ENCODE measurements at places on chromosomes 6 and 20.
A peak's percentile ranks its signal among the peaks of the same experiment; 100 is the strongest.

- DNase-seq, result peak; percentile 88
Observed at GRCh38 chr20:58891086-58891717, 38.7 kb downstream of the GNAS start.

DNA sequence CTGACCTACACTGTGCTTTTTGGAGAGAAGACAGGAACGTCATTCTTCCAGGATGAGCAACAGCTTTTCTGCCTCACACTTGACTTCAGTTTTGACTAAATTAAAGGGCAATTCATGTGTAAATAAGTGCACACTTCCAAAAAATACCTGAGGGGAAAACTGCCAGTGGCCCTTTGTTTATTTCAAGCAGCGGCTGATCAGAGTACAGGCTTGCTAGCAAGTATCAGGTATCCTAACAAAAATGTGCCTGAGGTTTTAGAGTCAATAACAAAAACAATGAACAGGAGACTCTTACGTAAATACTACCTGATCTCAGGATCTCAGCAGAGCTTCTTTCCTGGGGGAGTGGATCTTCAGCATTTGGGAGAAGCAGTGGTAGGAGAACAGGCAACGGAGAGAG lies 12.4 kb downstream of the LY86 start:
- DNase-seq, result no peak

DNA sequence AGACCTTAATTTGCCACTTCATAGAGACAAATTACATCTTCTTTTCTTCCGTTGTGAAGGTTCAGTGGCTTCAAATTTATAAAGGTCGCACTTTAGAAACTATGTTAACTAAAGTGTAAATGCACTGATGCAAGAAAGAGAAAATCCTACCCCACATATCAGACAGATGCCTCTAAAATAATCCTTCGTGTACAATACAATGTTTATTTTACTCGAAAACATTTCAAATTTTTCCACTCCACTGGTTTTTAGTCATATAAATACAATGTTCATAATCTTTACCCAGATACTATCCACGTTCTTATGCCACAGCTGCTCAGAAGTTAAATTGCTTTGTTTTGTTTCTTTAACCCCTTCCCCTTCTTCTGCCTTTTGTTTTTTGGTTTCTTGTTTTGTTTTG lies 140.3 kb upstream of the LAMP5 start:
- DNase-seq, result no peak

DNA sequence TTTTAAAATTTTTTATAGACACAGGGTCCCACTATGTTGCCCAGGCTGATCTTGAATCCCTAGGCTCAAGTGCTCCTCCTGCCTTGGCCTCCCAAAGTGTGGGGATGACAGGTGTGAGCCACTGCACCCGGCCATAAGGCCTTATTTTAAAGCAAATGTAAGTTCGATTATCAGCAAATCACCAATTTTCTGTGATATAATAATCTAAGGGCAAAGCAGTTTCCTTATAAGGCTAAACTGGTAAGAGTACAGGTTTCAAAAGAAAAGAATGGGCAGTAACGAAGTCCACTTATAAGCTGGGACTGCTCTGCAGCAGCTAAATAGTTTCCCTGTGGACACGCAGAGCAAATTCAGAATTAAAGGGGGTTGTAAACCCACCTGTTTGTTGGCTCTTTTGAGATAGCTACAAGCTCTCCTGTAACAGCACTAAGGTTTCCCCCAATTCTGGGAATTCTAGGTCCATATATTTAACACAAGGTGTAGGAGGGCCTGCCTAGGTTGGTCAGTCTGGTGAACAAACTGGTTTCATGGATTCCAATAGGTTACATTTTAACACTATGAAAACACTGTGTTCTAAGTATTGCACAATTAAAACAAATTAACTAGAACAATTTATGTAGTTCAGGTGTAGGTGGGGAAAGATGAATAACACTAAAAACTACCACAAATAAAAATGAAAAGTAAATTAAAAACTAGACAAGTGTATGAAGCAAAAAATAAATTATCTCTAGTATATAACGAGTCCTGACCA lies 26.3 kb downstream of the LHFPL5 start:
- no peak for DNase-seq

DNA sequence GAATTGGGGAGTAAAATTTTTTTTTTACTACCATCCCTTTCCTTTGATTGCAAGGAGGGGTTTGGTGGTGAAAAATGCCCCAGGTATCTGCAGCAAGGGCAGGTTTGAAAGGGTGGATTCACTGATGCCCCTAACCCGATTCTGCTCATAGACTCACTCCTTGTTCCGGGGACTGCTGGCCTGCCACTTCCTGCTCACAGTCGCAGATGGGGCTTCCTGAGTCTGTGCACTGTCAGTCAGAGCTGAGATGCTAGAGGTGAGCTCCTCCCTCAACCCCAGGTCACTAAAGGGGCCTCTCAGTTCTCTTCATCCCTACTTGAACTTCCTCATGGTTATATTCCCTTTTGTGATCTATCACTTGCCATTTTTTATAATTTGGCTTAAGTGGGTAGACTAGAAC lies 357.9 kb downstream of the FARS2 start:
- no peak for DNase-seq

DNA sequence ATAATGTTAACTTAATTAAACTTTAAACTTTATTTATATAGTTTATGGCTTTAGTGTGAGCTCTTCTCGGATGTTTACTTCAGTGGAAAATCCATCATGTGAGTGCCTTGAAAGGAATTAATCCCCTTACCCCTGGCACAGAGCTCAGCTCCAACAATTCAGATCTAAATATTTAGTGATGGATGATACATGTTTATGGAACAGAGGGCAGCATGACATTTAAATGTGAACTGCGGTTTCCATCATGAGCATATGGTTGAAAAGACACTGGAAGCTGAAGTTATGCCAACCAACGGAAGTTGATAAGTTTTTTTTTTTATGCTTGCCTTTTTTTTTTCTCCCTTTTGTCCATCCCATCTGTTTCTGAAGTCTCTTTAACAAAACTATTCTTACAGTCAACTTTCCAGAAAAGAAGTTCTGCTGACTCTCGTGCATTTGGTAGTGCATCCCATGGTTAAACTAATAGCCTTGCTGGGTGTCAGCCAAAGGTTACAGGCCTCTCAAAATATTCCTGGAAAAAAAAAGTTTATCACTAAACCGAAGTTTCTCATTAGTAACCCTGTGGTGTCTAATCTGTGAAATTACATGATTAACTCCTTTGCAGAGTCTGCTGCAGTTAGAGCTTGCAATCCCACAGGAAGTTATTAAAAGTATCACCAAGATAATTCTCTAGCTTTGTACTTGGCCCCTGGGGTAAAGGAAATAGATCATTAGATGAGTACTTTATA lies 243.9 kb upstream of the TCF21 start:
- DNase-seq, result no peak

- no peak for DNase-seq
Observed at GRCh38 chr6:150830439-150831165, 34.9 kb upstream of the MTHFD1L start.

GRCh38 chr6:88004707-88005106 lies 42.9 kb upstream of the SPACA1 start:
- no peak for DNase-seq

DNA sequence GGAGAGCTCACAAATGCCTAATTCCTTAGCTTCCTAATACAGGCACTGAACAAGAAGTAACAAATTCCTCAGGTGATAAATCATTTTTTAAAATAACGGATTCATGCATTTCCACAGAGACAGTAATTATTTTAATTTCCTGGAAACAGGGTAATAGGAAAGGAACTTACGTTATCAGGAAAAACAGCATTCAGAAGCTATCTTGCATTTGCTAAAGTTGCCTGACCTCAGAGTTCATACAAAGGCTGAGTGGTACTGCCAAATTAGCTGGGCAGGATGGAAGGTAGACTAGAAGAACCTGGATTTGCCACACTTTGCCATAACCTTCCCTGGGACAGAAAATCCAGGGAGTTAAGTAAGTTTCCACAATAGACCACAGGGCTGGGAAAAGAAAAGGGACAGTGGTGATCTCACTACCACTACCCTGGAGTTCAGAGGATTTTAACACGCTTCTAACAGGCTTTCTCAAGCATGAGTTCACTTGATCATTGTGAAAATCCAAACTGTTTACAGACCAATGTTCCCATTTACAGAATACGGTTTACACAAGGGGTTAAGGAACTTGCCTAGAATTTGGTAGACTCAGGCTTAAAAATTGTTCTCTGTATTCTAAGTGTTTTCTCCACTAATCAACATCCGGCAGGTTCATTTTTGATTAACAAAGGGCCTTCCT lies 57.0 kb downstream of the KIF13A start:
- no peak for DNase-seq

DNA sequence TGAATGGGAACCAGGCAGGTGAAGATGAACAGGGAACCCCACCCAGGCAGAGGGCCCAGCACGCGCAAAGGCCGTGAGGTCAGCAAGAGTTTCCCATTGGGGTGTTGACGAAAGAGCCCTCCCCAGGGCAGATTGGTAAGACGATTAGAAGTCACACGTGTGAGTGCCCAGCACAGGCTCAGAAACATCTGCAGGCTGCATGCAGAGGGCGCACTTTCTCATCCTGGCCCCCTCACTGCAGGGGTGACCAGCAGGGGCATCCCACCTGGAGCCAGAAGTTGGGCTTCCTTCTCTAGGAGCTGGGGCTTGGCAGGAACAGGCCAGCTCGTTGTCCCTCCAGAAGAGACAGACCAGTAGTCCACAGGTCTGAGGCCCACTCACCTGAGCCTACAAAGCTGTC lies 38.4 kb downstream of the VSTM2L start:
- no peak for DNase-seq

- no peak for DNase-seq
Observed at GRCh38 chr6:69895396-69895795, 29.0 kb downstream of the COL19A1 start.

GRCh38 chr6:138226700-138227315 lies 8.5 kb upstream of the PBOV1 start:
- DNase-seq, result no peak

DNA sequence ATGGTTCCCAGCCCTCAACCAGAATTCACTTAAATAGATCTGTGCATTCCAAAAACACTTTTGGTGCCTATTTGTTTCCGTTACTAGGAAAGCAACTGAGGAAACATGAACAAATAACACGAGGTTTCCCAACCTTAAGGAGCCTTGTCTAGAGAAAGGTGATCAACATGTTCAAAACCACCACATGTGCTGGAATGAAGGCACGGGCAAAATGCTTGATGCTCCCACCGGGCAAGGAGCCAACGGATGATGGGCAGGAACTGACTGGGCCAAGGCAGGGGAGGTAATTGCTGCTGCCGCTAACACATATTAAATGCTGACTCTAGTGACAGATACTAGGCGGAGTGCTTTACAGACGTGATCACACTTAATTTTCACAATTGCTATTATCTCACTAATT lies 2.5 kb downstream of the MYLK4 start:
- peak; percentile 48 for DNase-seq

DNA sequence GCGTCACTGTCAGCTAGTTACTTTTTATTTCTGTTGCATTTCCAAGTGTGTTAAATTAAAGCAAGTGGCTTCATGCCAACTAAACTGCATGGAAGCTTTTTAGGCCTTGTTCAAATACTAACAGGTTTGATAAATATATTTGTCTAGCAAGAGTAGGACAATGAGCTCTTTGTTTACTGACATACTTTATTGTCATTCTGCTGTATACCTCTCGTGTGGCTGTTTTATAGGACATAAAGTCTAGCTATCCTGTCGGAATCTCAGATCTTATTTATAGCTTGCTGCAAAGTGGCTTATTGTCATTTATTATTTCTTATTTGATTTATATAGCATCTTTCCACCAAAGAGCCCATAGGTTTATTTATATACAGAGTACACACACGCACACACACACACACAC lies 711.1 kb downstream of the KIF16B start:
- no peak for DNase-seq

DNA sequence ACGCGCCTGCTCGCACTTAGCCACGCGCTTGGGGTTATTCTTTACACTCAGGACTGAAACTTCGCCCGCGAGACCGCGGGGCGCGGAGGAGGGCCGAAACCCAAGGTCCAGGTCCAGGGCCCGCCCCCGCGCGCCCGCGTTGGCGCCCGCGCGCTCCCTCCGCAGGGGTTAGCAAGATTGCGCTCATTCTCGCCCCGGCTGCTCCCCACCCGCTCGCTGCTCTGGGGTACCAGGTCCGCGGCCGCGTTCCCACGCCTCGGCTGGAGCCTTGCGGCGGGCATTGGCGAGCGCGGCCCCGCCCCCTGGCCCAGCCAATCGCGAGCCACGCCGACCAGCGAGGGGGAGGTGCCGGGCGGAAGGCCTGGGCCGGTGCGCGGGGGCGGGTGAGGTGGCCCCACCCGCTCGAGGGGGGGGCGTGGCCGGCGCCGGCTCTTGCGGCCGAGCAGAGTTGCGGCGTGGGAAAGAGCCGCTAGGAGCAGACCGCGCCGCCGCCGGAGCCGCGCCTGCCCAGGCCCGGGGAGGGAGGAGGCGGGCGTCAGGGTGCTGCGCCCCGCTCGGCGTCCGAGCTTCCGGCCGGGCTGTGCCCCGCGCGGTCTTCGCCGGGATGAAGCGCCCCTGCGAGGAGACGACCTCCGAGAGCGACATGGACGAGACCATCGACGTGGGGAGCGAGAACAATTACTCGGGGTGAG lies at the start of gene HEY2:
Gene HEY2 (plus strand): TSS at position 460 of the 692 bp plus-strand sequence. CDS start 145 bp downstream, at position 605.
- DNase-seq, result peak; percentile 98

Measured in left ventricle myocardium superior (tissue), 1 donor.